ENCODE measurements at places on chromosomes 7 and 10.

GRCh38 chr10:33204031-33204430 is 130.4 kb downstream of the NRP1 start:
- no peak for DNase-seq

GRCh38 chr7:117751775-117752174 is 121.5 kb downstream of the CTTNBP2 start:
- DNase-seq: no peak

DNA sequence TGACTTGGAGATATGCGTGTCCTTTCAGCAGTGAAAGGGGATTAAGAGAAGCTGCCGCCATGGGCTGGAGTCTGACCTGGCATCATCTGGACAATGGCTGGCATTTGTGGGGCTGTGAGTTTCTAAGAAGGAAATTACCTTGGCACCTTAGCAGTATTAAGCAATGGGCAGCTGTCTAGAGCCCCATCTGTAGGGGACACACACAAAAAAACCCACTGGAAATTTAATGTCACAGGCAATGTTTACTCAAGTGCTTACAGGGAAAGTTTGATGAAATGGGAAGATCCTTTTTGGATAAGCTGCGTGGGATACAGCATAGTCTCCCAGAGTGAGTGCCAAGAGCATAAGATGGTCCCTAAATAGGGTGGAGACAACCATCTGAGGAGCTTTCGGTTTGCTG is 25.0 kb downstream of the ADRA2A start:
- no peak for DNase-seq

GRCh38 chr7:44639671-44640321 is 33.4 kb downstream of the OGDH start:
- DNase-seq: peak; percentile 83

DNA sequence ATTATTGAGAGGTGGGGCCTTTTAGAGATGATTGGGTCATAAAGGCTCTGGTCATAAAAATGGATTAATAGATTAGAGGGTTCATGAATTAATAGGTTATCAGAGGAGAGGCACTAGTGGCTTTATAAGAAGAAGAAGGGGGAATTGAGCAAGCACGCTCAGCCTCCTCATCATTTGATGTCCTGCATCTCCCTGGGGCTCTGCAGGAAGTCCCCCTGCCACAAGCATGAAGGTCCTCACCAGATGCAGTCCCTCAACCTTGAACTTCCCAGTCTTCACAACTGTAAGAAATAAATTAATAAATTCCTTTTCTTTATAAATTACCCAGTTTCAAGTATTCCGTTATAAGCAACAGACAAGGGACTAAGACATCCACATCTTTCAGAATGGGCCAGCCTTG is 17.1 kb upstream of the C10orf67 start:
- DNase-seq: no peak

GRCh38 chr7:81469869-81470723 is 299.8 kb downstream of the HGF start:
- peak; percentile 69 for DNase-seq

DNA sequence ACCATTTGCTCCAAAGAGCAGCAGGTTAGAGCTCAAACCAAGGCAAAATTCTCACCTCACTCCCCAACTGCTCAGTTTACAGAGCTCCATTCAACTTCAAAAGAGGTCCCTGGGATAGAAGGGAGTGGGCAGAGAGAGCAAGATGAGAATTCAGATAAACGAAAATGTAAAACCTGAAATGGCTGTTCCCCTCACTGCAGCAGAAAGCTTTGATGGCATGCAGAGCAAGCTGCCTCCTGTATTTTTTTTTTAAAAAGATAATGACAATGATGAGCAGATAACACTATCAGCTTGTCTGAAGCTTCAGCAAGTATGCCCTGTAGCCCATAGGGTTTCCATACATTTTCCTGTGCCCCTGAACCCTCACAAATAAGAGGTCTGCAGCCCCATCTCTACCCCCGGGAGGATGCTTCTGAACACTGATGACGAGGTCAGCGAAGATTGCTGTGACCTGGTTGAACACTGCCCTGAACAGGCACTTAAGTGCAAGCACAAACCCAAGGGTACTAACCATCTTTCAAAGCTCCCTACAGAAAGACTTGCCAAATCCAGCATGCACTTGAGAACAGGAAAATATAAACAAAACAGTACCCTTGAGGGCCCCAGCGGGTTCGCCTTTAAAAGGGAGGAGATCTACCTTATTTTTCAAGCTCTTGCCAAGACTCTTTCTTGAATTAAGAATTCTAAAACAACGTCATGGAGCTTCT is 81.3 kb downstream of the GLI3 start:
- no peak for DNase-seq

DNA sequence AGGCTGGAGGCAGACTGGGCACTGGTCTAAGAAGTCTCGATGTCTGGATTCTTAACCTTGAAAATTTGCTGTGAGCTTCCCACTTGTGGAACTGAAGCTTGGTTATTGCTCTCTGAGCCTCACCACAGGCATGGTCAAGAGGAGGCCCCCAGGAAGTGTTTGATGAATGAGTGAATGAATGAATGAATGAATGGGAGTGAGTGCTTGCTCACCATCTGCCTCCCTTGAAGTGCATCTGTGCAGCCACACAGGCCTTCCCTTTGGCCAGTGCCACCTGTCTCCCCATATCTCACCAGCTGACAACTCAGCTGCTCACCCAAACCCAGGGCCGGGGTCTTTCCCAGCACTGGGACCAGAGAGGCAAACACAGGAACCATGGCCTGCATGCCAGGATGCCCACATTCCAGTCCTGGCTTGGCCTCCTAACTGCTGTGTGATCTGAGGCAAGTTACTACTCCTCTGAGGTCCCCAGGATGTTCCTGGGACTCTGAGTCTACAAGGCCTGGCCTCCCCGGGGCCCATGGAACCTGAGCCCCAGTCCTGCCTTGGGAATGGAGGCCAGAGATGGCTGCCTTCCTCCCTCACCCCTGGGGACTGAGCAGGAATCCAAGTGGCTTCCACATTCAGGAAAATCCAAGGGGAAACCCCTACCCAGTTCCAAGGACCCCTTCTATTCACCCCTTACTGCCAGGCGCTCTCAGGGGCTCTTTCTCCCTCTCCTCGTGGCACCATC is 51.4 kb upstream of the SLC29A3 start:
- DNase-seq: no peak

DNA sequence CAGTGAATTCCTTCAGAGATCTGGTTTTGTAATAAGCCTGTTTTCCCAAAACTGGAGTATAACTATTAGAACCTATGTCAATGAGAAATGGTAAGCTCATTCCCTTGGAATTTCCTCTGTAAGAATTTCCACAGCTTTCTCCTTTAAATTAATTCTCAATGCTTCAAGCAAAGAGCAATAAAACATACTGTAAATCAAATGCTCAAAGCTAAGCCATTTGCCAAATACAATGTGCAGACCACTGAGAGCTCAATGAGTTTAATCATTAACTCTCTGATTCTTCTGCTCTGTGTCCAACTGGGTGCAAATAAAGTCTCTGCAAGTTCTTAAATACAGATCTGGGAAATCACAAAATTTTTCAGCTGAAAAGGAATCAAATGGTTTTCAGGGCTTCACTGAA is 227.6 kb upstream of the IMMP2L start:
- DNase-seq: peak; percentile 6

DNA sequence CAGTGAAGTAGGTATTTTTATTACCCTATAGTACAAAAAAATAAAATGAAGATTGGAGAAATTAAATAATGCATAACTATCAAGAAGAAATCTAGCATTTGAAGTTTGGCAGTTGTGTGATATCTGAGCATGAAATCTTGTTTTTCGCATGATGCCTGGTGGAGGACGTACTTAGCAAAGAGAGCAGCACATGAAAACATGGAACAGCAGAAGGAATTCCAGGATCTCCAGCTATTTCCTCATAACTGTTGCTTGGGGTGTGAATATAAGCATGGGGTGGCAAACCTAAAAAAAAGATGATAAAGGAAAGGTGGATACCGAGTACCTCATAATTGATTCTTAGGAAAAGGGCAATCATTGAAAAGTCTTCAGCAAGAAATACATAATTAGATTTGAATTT is 174.3 kb upstream of the FAM3C start:
- DNase-seq: peak; percentile 14

DNA sequence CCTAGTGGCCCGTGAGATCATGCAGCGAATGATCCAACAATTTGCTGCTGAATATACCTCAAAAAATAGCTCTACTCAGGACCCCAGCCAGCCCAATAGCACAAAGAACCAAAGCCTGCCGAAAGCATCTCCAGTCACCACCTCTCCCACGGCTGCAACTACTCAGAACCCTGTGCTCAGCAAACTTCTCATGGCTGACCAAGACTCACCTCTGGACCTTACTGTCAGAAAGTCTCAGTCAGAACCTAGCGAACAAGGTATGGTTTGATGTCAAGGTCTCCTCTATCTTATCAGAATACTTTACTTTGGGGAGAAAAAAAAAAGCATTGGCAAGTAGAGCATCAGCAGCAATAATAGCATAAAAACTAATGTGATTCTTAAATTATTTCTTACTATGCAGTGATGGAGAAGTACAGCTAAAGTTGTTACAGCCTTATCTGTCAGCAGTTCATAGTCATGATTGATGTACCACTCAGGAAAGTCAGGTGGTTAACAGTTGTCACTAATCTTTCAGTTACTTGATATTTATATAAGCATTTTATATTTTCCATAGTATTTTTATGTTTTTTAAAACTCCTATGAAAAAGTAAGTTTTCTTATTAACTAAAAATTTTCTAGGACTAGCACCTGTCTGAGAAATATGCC is 117.1 kb downstream of the LCOR start:
- no peak for DNase-seq

- no peak for DNase-seq
Measured at GRCh38 chr10:45427262-45427969, 53.4 kb downstream of the ALOX5 start.
